ENCODE measurements at places on chromosomes 3 and 15.

DNA sequence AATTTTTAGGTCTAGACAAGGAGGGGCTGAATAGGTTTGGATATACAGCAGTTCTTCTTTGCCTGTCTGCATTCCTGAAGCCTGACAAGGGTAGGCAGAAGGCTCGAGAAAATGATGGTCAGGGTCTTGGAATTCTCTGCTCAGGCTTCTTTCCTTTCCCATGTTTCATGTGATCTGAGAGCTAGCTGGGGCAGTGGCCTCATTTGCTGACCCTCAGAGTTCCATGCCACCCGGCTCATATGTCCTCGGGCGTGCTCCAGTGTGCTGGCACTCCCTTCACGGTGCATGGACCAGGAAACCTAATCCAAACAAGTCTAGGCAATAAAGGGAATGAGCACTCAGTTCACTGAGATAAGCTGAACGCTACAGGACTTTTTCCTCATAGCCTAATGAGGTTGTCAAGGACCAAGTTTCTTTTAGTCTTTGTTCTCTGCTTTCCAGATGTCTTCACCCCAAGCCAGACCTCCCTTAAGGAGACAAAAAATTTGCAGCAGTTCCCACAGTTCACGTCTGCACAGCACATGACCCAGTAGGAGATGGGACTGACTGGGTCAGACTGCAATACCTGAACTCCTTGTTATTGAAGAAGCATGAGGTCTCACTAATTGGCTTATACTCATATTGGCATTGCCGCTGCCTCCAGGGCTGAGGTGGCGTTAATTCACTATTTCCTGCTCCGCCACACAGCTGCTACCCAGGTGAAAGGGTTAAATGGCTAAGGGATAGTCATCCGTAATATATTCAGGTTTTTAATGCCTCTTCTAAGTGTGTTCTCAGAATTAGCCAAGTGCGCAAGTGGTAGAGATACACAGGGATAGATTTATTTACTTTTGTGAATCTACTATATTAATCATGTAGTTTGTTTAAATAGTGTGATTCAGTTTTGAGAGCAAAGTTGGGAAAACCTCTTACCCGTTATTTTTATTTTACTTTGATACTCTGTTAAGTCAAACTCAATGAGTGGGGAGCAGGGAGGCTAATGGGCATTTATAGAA is 15.3 kb upstream of the RTP4 start:
- DNase-seq, result no peak

GRCh38 chr3:150227839-150228238 is 180.3 kb upstream of the TSC22D2 start:
- DNase-seq, result no peak

GRCh38 chr3:122398920-122399319 is 14.9 kb downstream of the FAM162A start:
- DNase-seq, result no peak

- DNase-seq, result no peak
Observed at GRCh38 chr3:25904206-25904605, 114.3 kb downstream of the OXSM start.

DNA sequence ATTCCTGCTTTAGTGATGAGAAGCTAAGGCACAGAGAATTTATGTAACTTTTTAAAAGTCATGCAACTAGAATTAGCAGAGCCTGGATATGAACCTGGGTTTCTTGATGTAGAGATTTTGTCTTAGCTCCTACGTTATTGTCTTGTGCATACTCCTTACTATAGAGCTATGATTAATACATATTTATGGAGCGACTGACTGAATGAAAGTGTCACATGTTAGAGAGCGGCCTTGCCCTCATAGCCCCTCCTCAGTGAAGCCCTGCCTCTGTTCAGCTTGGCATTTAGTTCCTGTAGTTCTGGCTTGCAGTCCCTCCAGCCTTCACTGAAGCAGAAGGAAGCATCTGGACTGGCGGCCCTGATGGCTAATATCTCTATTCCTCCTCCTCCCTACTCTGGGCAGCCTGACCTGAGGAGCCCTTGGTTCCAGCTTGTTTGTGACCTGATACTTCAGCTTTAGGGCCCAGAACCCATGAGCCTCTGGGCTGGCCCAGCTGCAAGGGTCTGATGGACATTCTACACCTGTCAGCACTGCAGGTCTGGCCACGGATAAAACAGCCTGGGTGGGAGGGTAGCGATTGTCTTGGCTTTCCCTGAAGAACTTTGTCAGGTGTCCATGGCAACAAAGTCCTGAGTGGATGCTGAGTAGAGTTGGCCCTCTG is 13.4 kb upstream of the AGBL1 start:
- no peak for DNase-seq

DNA sequence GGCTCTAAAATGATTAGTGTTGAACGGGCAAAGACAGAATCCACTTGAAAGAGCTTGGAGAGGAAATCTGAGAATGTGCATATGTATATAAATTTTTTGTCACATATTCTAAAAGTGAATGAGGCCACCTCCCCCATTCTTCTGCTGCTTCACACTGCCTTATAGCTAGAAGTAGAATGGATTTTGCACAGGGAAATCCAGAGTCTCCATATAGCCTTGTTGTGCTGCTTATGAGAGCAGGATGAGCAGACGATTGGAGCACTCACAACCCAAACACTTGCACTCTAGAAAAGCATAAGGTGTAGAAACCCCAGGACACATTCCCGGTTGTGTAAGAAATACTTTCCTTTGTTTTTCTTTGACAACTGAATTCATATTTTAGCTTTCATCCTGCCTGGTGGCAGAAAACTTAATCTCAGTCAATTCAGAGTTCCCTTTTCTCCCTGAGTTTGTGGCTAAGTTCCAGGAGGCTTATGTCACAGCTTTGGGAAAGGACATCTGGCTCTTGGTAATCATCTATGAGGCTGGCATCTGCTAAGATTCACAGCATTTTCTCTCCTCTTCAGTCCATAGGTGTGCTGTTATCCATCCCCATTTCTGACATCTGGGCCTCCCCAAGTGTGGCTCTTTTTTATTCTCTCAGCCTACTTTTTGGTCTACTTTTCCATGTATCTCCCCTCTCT is 188.4 kb upstream of the PFN2 start:
- no peak for DNase-seq

GRCh38 chr3:55330756-55331155 is 156.3 kb downstream of the WNT5A start:
- DNase-seq, result no peak

GRCh38 chr3:78148986-78149717 is 1109.3 kb downstream of the ROBO2 start:
- DNase-seq, result no peak

All from substantia nigra (tissue), 51 donors.